ENCODE measurements at places on chromosomes 5 and 9. TPM values are rescaled to one million over a fixed set of nuclear protein-coding genes. Genes with fewer than 3 reads are reported as not detected.

NR5A1 gene
- not detected for total RNA-seq

GRCh38 chr5:157470631-157471030 lies 10.6 kb downstream of the NIPAL4 start:
- H3K4me1 ChIP-seq, result no peaks in the 10 kb centered on the region
- no peaks in the 10 kb centered on the region for H3K27me3 ChIP-seq
- H3K4me3 ChIP-seq, result no peak overlapping the region
- no peaks in the 10 kb centered on the region for H3K36me3 ChIP-seq
- no peak overlapping the region for H3K27ac ChIP-seq

DNA sequence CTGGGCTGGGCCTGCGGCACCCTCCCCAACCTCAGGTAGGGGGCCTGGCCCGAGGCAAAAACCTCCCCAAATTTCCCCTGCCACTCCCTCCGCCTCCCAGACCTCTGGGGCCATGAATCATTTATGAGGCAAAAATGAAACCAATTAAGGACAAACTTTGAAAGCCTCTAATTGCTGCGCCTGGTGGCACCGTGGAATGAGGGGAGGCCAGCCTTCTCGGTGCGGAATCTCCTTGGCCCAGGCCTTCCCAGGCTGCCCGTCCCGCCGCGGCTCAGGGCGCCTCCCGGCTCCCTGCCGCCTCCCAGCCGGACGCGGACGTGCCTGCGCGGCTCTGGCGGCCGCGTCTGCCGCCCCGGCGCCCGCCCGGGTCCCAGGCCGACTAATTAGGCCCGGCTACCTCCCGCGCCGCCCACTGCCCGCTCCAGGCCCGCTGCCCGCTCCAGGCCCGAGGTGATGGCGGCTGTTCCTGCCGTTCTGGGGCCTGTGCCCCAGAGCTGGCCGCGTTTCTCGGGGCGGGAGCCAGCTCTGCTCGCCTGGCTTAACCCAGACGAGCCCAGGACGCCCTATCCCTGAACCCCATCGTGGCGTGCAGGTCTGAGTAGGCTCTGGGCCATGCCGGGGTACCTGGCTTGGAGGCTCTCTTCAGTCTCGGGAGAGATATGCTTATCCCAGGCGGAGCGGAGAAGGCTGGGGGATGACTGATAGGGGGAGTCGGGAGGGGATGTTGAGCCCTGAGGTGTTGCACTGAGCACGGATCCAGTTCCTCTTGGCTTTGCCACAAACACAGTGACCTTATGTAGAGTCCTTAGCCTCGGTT lies 20.1 kb downstream of the CXXC5 start:
- H3K4me1 ChIP-seq, result peaks cover 71% of the 10 kb centered on the region
- peak overlapping the region; percentile 91 for H3K27ac ChIP-seq
- H3K36me3 ChIP-seq, result no peaks in the 10 kb centered on the region
- no peaks in the 10 kb centered on the region for H3K27me3 ChIP-seq

DNA sequence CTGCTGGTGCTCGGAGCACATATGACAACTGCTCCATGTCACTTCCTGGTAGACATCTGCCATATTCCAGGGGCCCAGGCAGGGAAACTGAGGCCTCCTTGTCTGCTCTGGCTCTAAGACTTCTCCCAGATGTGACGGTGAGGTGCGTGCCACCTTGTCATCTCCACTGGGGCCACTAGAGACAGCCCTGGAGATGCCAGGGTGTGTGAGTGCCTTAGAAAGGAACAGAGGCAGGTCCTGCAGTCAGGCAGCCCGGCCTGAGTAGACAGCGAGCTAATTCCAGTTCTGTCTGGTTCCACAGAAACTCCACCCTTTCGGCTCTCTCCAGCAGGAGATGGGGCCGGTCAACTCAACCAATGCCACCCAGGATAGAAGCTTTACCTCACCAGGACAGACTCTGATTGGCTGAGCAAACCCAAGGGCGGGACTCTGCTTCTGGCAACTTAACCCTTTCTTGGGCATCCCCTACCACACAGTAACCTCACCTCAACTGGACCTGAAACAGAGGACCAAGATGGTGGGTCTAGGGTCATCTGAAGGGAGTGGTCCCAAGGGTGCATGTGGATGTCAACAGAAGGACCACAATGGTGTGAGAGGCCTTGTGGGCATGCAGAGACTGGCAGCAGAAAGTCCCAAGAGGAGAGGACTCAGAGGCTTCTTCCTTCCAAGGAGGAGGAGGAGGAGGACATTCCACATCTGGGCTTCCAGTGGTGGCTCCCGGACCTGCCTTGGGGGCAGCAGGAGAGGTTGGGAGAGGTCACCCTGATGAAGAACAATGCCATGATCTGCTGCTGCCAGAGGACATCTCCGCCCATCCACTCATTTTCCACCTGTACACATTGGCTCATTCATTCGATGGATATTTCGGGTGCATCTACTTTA lies 77.7 kb downstream of the RGS3 start:
- H3K27me3 ChIP-seq, result no peaks in the 10 kb centered on the region
- peaks cover 8% of the 10 kb centered on the region for H3K4me1 ChIP-seq
- no peak overlapping the region for H3K27ac ChIP-seq

PRDM9 gene
- total RNA-seq, result not detected

DNA sequence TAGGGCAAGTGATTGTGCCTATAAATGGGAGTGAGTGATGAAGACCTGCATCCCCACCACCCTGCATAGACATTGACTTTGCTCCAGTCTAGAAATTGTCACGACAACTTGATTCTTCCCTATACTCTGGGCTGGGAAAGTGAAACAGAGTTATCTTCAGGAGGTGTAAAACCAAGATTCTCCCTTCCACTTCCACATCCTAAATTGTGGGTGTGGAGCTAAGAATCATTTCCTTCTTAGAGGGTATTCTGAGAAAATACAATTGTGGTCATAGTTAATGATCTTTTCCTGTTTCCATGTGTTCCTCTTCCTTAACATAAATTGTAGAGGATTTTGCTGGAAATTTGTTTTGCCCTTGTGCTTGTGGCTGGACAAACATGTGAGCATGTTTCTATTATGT lies 96.8 kb upstream of the PJA2 start:
- H3K27ac ChIP-seq, result no peak overlapping the region
- H3K36me3 ChIP-seq, result no peaks in the 10 kb centered on the region
- H3K27me3 ChIP-seq, result no peaks in the 10 kb centered on the region
- H3K4me3 ChIP-seq, result no peak overlapping the region
- DNase-seq, result no peak
- peaks cover 34% of the 10 kb centered on the region for H3K4me1 ChIP-seq

- H3K27ac ChIP-seq, result no peak overlapping the region
- H3K4me1 ChIP-seq, result no peaks in the 10 kb centered on the region
- no peak for DNase-seq
- no peaks in the 10 kb centered on the region for H3K27me3 ChIP-seq
- H3K4me3 ChIP-seq, result no peak overlapping the region
These were observed 653.6 kb downstream of the RAB3C start for GRCh38 chr5:59236448-59236847.

All from A673 (cell line).